Astrocyte (in vitro differentiated cells and primary cell): ENCODE measurements at places on chromosomes 1 and 21. TPM values are rescaled to one million over a fixed set of nuclear protein-coding genes. Genes with fewer than 3 reads are reported as not detected.

SERINC2 gene
- total RNA-seq: 29.4 and 30.4 TPM in 2 replicates

RAB13 gene
- total RNA-seq: 143 and 145 TPM in 2 replicates

DFFB gene
- 5.9 and 7.4 TPM in 2 replicates for total RNA-seq

CYP4A22 gene
- total RNA-seq: not detected in 2 replicates

COL11A1 gene
- 810 and 1,029 TPM in 2 replicates for total RNA-seq

CFAP107 gene
- not detected in 2 replicates for total RNA-seq

CD1B gene
- total RNA-seq: not detected in 2 replicates

GRCh38 chr1:29806646-29807319, 570.5 kb downstream of the PTPRU start:
- no peak overlapping the region for H3K27ac ChIP-seq
- no peak overlapping the region for H3K4me3 ChIP-seq
- peaks cover 2% of the 10 kb centered on the region for H3K27me3 ChIP-seq
- no peak for DNase-seq
- H3K4me1 ChIP-seq: no peaks in the 10 kb centered on the region

- no peaks in the 10 kb centered on the region for H3K4me1 ChIP-seq
- no peaks in the 10 kb centered on the region for H3K27me3 ChIP-seq
- no peak overlapping the region for H3K27ac ChIP-seq
Measured at GRCh38 chr1:217348960-217349664, 281.8 kb downstream of the GPATCH2 start.

- no peaks in the 10 kb centered on the region for H3K36me3 ChIP-seq
- no peak for DNase-seq
- H3K4me1 ChIP-seq: no peaks in the 10 kb centered on the region
Measured at GRCh38 chr1:240827786-240828185, 215.8 kb upstream of the GREM2 start.

DNA sequence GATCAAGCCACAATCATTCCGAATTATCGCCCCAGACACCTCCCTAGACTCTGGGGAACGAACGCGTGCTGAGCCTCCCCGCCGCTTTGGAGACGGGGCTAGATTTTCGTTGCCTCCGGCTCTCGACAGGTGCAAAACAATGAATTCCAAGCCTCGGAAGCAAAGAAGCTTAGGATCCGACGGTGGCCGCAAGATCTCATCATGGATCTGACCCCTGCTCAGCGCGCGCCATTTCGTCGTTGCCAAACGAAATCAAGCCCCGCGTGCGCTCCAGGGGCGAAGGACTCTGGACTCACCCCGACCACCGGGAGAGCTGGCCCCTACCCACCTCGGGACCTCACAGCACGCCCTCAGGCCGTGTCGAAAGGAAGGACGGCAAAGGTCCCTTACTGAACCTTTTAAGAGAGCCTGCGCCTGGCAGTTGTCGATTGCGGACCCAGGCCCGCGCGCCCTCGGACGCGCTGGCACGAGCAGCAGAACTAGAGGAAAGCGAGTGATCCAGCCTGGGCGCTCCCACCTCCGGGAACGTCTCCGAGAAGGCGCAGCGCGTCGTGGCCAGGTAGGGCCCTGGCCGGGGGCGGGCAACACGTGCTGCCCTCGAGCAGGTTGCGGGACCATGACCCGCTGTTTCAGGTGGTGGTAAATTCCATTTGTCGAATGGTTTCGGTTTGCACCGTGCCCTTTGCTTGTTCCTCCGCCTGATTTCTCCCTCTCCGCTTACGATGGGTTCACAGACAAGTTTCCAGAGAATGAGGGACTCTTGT, 1.6 kb upstream of the RUNX3 start:
- no peak for DNase-seq
- peaks cover 2% of the 10 kb centered on the region for H3K4me1 ChIP-seq
- H3K36me3 ChIP-seq: no peaks in the 10 kb centered on the region

GRCh38 chr1:6198646-6199297, 623 bp downstream of the RPL22 start:
- peak overlapping the region; percentile 85 for H3K27ac ChIP-seq
- peaks cover 13% of the 10 kb centered on the region for H3K4me1 ChIP-seq
- peaks cover 18% of the 10 kb centered on the region for H3K36me3 ChIP-seq

DNA sequence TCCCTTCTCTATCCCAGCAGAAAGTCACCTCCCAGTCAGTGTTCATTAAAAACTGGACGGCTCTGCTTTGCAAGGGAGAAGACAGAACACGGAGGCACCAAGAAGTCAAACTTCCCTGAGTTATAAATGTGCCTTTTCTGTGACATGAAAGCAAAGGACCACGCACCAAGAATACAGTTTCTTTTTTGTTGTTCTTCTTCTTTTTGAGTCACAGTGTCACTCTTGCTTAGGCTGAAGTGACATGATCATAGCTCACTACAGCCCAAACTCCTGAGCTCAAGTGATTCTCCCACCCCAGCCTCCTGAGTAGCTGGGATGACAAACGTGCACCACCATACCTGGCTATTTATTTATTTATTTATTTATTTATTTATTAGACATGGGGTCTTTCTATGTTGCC, 22.7 kb downstream of the GLUL start:
- no peak overlapping the region for H3K4me3 ChIP-seq
- no peaks in the 10 kb centered on the region for H3K4me1 ChIP-seq
- DNase-seq: no peak
- no peak overlapping the region for H3K27ac ChIP-seq

GRCh38 chr1:45297666-45298356, 28.9 kb upstream of the HPDL start:
- H3K27me3 ChIP-seq: no peaks in the 10 kb centered on the region
- DNase-seq: no peak
- no peaks in the 10 kb centered on the region for H3K36me3 ChIP-seq
- no peak overlapping the region for H3K4me3 ChIP-seq
- no peaks in the 10 kb centered on the region for H3K4me1 ChIP-seq
- H3K27ac ChIP-seq: no peak overlapping the region

GRCh38 chr1:77263708-77264107, 18.1 kb upstream of the AK5 start:
- no peak overlapping the region for H3K27ac ChIP-seq
- no peak for DNase-seq
- no peak overlapping the region for H3K4me3 ChIP-seq
- no peaks in the 10 kb centered on the region for H3K4me1 ChIP-seq
- no peaks in the 10 kb centered on the region for H3K27me3 ChIP-seq
- H3K36me3 ChIP-seq: no peaks in the 10 kb centered on the region

DNA sequence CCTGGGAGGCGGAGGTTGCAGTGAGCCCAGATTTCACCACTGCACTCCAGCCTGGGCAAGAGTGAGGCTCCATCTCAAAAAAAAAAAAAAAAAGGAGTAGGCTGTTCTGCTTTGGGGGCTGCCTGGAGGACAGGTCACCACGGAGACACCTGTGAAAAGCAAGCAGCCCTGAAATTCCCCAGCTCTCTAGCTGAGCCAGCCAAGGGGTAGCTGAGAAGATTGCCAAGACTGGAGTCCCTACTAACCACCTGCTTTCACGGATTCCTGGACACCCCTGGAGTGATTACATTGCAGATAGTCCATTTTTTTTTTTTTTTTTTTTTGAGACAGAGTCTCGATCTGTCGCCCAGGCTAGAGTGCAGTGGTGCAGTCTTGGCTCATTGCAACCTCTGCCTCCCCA, 12.5 kb downstream of the GPX7 start:
- no peak overlapping the region for H3K27ac ChIP-seq
- no peaks in the 10 kb centered on the region for H3K36me3 ChIP-seq
- DNase-seq: no peak
- no peak overlapping the region for H3K4me3 ChIP-seq
- H3K27me3 ChIP-seq: no peaks in the 10 kb centered on the region

GRCh38 chr1:201028461-201028889, 5.0 kb upstream of the KIF21B start:
- no peaks in the 10 kb centered on the region for H3K27me3 ChIP-seq
- no peak overlapping the region for H3K27ac ChIP-seq
- DNase-seq: no peak
- peaks cover 13% of the 10 kb centered on the region for H3K4me1 ChIP-seq

DNA sequence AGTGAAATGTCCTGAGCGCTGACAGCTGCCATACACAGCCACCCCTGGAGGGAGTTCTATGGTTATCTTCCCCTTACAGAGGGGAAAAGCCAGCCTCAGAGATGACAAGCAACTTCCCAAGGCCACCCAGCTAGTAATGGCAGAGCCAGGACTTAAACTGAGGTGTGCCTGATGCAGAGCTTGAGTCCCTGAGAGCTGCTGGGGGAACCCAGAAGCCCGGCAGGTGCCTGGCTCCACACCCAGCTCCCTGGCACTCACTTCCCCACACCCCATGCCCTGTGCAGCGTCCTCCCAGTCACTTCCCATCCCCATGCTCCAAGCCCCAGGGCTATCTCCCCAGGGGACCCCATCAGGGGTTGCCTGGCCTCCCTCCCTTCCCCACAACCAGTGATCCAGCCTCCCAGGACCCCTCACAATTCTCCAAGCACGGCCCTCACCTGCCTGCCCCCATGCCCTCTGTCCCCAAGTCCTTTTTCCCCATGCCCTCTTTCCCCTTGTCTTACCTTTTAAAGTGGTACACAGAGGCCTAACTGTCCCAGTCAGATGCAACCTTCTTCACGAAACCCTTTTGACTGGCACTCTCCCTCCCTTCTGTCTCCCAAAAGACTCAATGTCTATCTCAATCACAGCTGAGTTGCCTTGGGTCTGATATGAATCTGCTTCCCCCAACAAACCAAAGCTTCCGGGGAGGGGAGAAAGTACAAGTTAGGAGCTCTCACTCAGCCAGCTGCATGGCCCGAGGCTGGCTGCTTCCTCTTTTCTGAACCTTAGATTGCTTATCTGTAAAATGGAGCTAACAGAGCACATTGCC, 39.8 kb upstream of the LRP8 start:
- peaks cover 6% of the 10 kb centered on the region for H3K27me3 ChIP-seq
- H3K4me3 ChIP-seq: no peak overlapping the region
- H3K4me1 ChIP-seq: no peaks in the 10 kb centered on the region
- DNase-seq: no peak

DNA sequence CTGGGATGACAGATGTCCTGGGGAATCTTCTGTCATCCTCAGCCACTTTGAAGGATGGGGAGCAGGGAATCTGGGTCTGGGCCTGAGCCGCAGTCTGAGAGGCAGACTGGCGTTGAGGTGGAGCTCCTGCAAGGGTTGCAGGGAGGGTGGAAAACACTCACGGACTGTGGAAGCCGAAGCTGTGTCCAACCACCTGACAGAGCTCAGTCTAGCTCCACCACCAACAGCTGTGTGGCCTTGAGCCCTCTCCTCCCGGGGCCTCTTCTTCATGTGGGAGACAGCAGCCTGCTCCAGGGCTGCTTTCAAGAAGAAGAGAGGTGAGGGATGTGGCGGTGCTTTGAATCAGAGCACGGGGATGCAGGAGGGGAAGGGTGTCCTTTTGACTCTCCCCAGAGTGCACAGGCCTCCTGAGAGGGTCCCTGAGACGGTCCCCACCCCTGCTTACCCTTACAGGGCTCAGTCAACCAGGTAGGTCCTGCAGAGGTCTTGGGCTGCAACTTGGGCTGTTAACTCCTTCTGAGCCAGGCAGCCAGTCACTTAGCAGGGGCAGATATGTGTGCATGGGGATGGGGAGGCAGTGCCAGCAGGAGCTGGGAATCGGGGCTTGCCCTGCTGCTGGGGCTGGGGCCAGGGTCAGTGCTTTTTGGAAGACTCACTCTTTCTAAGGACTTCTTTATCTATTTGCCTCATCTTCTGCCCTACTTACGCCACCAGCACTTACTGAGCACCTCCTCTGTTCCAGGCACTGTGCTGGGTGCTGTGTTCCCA, 216.3 kb downstream of the PTPRU start:
- no peak for DNase-seq
- no peaks in the 10 kb centered on the region for H3K4me1 ChIP-seq
- no peak overlapping the region for H3K27ac ChIP-seq
- no peaks in the 10 kb centered on the region for H3K36me3 ChIP-seq
- no peak overlapping the region for H3K4me3 ChIP-seq
- no peaks in the 10 kb centered on the region for H3K27me3 ChIP-seq

GRCh38 chr1:114077188-114077587, 76.5 kb downstream of the SYT6 start:
- no peaks in the 10 kb centered on the region for H3K36me3 ChIP-seq
- no peak for DNase-seq
- no peak overlapping the region for H3K4me3 ChIP-seq
- H3K4me1 ChIP-seq: no peaks in the 10 kb centered on the region

- no peaks in the 10 kb centered on the region for H3K27me3 ChIP-seq
- DNase-seq: peak; percentile 57
- H3K4me3 ChIP-seq: no peak overlapping the region
- peak overlapping the region; percentile 33 for H3K27ac ChIP-seq
- H3K36me3 ChIP-seq: no peaks in the 10 kb centered on the region
Measured at GRCh38 chr1:178267646-178268094, 173.8 kb downstream of the RASAL2 start.

DNA sequence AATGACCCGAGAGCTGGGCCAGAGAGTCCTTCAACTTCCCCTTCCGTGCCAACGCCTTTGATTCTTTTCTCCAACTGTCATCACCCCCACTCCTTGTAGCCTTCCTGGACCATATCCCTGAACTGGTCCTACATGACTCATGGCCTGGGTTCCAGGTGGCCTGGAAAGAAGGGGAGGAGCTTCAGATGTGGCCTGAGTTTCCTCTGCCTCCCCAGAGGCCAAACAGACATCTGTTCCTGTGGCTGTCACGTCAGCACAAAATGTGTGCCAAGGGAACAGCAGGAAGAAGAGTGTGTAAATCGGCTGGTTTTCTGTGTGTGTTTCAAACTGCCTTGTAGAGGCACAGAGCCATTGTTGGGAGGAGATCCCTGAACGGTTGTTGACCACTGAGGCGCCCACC, 24.9 kb upstream of the KIRREL1 start:
- no peaks in the 10 kb centered on the region for H3K36me3 ChIP-seq
- no peaks in the 10 kb centered on the region for H3K27me3 ChIP-seq
- DNase-seq: peak; percentile 77
- peak overlapping the region; percentile 77 for H3K27ac ChIP-seq

DNA sequence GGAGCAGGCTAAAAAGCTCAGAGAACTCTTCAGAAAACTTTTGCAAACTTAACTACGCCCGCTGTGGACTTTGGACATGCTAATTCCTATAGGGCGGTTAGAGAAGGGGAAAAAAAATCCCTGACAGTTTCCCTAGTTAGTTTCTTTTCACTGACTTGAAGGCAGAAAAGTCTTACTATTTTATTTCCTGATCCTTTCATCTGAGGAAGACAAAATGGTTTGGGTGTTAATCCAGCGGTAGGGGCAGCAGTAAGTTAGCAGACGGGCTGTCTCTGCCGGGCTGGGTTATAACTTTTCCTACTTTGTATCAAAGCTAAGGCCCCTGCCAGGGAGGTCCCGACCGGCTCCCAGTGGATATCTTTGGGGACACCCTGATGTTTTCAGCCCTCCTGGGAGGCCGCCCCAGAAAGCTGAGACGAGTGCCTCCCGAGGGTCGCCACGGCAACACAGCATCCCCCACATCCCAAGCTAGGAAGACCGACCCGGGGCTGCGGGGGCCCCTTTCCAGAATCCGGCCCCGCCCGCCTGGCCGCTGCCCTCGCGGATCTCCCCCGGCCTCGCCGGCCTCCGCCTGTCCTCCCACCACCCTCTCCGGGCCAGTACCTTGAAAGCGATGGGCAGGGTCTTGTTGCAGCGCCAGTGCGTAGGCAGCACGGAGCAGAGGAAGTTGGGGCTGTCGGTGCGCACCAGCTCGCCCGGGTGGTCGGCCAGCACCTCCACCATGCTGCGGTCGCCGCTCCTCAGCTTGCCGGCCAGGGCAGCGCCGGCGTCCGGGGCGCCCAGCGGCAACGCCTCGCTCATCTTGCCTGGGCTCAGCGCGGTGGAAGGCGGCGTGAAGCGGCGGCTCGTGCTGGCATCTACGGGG, 162.6 kb downstream of the RUNX1 start:
- peaks cover 2% of the 10 kb centered on the region for H3K36me3 ChIP-seq
- peak overlapping the region; percentile 93 for H3K27ac ChIP-seq
- H3K4me1 ChIP-seq: peaks cover 33% of the 10 kb centered on the region
- peak overlapping the region; percentile 95 for H3K4me3 ChIP-seq

- H3K4me1 ChIP-seq: no peaks in the 10 kb centered on the region
- H3K36me3 ChIP-seq: no peaks in the 10 kb centered on the region
- no peaks in the 10 kb centered on the region for H3K27me3 ChIP-seq
- no peak overlapping the region for H3K27ac ChIP-seq
- H3K4me3 ChIP-seq: no peak overlapping the region
Measured at GRCh38 chr1:17998889-17999288, 108.7 kb upstream of the IGSF21 start.
